SIG-M5 (cell line): ENCODE measurements at places on chromosomes 6 and 20.

GRCh38 chr6:112936079-112936472, 588.9 kb downstream of the RFPL4B start:
- DNase-seq = no peak

DNA sequence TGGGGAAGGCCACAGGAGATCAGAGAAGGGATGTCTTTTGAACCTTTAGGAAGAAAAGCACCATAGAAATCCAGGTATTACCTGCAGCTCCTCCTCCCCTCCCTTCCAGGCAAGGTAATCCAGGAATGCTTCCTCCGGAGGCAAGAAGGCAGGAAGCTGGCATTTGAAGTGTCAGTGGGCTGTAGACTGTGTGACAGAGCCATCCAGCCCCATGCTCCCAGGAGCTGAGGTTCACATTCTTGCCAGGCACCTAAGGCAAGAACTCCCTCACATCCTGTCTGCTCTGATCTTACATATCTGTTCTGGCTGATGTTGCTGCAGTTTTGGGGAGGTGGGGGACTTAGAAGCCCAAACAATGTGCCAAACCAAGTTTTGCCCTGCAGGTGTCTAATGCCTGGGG, 27.8 kb upstream of the SCUBE3 start:
- DNase-seq = no peak

DNA sequence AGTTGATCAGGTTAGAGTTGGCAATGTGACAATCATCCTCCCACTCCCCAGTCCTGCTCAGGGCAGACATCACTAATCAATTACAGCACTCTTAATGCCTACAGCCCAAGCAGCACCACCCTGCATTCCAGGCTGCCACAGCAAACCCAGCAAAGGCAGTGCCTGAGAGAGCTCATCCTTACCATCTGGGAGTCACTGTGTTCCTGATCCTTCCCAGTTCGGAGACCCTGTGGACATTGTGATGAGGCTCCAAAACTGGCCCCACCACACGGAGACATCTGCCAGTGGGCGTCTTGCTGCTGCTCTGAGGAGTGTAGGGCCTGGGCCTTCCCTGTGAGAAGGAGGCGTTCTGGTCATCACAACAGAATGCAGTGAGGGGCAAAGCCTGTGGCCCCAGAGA, 216.5 kb upstream of the CST7 start:
- DNase-seq = no peak

DNA sequence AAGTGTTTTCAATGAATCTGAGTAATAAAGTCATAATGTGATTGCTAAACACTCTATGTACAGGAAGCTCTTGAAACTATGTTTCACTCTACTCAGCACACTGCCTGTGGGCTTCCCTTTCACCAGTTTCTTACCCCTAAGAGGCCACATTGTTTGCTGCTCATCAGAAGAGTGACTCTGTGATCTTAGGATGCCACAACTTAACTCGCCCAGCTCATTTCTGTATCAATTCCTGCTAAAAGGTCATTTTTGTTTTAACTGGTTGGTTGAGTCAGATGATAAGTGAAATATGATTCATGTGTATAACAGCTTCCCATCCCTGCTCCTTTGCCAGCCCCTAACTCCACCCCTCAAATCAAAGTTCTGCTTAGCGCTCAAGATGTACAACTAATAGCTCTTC, 9.8 kb upstream of the NDUFAF4 start:
- no peak for DNase-seq

DNA sequence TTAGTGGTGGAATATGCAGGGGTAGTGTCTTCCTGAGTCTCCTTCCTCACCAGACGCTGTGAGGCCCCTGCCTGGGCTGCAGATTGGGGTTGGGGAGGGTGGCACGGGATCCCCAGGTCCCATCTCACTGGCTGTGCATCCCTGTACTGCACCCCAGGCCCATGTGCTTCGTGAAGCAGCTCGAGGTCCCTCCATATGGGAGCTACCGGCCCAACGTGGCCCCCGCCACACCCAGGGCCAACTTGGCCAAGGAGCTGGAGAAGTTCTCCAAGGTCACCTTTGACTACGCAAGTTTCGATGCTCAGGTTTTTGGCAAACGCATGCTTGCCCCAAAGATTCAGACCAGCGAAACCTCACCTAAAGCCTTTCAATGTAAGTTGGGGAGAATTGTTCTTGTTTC, 38.6 kb upstream of the PCMTD2 start:
- no peak for DNase-seq

- no peak for DNase-seq
These were observed 143.6 kb downstream of the MRPL14 start for GRCh38 chr6:43983632-43984031.

DNA sequence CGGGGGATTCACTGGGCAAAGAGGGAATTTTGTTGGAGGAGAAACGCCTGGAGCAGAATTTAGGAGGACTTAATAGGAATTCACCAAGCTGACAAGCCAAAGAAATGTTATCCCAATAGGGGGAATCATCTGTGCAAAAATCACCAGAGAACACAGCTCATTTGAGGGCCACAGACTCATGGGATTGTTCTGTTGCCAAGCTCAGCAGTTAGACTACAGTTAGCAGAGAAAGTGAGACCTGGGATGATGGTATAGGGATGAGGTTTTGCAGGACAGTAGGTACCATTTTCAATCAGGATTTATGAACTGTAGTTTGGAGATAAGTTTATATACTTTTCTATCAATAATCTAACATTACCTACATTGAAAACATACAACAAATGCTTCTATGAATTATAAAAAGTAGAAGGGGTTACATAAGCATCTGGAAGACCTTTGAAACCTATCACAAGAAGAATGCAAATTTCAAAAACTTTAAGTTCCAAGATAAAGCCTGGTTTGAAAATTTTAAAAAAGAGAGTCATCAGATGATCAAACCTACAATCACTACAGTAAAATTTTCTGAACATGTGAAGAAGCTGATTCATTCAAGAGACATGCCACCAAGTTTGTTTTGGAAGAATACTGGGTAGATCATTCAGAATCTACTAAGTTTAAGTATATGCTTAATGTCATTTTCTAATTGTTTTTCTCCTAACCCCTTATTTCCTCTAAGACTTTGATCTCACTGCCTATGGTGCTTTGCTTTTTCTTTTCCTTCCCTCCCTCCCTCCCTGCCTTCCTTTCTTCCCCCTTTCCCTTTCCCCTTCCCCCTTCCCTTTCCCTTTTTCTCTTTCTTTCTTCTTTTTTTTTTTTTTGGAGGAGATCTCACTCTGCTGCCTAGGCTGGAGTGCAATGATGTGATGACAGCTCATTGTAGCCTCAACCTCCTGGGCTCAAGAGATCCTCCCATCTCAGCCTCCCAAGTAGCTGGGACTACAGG, 81.5 kb downstream of the KIF13A start:
- DNase-seq = no peak

DNA sequence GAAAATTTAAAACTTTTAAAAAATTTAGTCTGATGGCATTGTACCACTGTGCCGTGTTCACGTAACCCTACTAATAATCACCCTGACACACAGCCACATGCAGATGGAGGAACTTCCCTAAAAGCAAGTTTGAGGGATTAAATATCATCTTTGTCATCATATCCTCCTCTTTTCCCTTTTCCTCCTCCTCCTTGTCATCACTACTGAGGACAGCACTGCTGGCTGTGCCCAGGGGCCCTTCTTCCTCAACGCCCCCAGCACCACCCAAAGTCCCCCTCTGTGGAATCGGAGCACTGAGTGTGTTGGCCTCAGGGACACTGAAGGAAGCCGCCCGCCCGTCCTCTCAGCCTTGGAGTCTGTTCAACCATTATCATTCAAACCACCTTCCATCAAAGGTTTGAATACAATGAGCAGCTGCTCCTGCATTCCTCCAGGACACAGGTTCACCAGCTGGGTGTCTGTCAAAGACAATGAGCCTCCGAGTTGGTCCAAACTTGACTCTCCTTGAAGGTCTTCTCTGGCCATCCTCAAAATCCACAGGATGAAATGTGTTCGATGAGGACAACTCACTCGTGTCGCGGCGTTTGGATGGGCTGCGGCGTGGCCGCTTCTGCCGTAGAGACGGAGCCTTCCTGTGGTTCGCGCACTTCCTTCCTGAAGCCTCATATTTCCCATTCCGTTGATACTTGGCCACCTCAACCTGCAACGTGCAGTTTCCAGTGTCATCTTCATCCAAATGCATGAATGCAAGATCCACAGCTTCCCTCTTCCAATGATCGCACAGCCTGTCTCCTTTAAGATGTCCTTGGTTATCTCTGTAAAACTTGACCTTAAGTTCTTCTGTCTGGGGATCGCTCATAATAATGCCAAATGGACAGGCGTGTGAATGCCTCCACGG, 23.3 kb downstream of the NQO2 start:
- DNase-seq = no peak

GRCh38 chr20:20412750-20413149, 44.8 kb downstream of the INSM1 start:
- DNase-seq = no peak
